ENCODE measurements at places on chromosomes 6 and 20. TPM values are rescaled to one million over a fixed set of nuclear protein-coding genes. Genes with fewer than 3 reads are reported as not detected.
A peak's percentile ranks its signal among the peaks of the same experiment; 100 is the strongest.

DNA sequence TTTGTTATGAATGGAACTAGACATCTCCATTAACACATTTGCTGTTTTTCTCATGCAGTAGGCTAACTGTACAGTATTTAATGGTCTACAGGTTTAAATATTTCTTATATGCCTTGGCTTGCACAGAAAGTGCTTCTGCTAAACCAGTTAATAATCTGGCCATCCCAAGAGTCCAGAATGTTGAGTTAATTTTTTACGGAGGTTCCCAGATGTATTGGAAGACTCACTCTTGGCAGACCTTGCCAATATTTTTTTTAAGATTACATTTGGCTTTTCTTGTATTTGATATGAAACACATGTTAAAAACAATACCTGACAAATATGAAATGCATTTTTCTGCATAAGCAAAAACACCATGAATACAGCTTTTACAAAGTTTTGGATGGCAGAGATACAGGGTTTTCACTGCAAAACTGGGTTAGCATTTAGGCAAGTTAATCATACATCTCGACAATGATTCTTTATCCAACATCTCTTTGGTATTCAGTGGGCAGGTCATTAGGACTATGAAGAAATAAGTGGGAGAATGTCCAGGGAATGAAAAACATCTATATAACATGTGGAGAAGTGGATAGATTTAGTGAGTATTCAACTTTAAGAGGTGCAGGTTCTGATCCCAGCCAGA is 94.0 kb downstream of the SGK1 start:
- DNase-seq: no peak

DNA sequence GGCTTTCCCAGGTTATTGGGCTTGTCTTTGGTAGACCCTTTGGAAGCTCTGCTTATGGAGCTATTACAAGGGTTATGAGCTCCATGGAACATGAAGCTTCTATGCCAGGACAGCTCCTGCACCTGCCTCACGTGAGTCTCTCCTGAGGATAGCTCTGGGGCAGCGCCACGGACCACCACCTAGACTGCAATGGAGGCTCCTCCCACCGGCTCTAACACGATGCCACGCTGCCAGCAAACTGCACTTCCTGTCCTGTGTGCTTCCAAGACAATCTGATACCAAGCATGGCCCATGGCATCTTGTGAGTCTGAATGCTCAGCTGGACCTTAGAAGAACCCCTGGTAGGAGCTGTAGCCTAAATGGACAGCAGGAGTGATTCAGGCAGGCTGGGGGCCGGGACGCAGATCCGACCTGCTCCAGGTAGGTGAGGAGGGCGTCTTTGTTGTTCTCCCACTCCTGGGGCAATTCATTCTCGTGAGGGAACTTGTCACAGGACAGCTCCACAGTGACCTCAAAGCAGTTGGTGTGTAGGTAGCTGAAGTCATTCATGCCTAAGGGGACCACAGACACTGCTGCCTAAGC is 5.5 kb downstream of the CPXM1 start:
- DNase-seq: no peak

Gene PPP1R3G
- total RNA-seq: 0.24 TPM

- DNase-seq: peak; percentile 86
Measured at GRCh38 chr20:25470045-25470444, 62.6 kb downstream of the GINS1 start.

GRCh38 chr6:166325383-166326042 is 16.8 kb downstream of the SFT2D1 start:
- DNase-seq: peak; percentile 23

DNA sequence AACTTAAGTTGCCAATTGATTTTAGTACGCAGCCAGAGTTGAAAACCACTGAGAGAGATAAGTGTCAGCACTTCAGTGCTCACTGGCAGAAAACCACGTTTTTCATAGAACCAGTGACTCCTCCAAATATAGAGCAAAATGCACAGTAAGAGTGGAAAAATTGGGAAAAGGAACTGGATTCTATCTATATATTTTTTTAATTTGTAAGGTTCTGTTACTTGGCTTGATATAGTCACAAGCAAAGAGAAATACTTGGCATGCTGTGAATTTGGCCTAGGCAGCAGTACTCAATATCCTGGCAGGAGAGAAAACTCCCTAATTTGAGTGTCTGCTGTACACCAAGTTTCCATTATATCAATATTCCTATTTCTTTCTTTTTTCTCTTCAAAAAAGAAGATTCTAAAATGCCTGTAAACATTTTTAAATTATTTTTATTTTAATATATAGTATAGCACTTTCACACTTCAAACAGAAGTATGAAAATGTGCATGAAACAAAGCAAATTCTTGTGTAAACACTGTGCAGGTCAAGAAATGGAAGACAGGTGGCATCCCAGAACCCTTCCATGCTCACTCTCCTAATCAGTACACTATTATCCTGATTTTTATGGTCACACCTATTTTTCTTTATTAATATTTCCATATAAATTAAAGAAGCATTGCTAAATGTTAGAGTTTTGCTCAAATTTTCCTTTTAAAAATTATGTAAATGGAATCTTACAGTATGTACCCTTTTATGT is 561.8 kb upstream of the RNF217 start:
- no peak for DNase-seq

- DNase-seq: no peak
Measured at GRCh38 chr6:36888654-36889481, 3.1 kb downstream of the C6orf89 start.

Gene ECHDC1
- 77.1 TPM for total RNA-seq

DNA sequence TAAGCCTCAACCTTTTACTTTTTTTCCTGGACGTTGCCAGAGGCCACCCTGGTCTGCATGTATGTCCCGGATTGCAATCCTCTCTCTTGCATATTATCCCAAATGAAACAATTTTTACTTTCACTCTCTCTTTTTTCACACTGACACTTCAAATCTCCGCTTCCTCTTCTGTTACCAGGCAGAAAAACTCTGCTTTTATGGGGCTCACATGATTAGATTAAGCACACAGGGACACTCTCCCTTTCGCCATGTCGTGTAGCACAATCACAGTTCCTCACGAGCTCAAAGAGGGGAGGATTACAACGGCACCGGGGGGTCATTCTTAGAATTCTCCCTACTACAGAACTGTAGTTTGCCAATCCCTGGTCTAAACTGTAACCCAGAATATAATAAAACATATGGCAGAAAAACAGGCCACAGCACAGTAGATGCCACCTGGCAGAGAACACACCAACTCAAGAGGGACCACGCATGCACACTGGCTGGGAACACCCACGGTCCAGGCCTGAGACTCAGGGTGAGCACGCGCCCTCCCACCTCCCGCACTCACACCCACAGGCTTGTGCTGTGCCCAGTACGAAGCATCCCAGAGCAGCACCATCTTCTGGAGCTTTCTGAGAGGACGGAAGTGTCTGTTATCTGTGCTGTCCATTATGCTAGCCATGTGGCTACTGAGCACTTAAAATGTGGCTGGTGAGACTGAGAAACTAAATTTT is 288.7 kb downstream of the KIF16B start:
- DNase-seq: no peak

DNA sequence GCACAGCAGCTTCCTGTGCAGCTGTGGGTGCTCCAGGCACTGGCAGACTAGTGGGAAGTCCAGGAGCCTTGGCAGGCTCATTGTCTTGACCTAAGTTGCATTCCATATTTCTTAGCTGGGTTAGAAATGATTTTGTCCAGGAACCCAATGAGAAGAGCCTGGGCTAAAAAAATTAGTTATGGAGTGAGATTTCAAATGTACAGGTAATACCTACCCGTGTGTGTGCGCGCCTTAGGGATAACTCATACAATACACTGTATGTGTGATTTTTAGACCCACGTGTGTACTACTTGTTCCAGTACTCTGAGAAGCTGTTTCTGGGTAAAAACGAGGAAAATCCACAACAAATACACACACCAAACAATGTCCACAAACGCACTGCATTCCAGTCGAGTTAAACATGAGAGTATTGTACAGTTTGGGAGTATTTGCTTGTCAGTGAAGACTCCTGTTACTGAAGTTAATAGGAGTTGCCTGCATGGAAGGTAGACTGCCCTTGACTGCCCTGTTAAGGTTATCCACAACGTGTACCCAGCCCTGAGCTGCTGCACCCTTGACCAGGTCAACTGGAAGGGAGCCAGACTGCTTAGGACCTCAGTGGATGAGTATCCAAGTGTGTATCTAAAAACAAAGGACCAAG is 1.4 kb downstream of the PAQR8 start:
- DNase-seq: no peak

- no peak for DNase-seq
Measured at GRCh38 chr6:152059909-152060308, 252.4 kb downstream of the ESR1 start.

DNA sequence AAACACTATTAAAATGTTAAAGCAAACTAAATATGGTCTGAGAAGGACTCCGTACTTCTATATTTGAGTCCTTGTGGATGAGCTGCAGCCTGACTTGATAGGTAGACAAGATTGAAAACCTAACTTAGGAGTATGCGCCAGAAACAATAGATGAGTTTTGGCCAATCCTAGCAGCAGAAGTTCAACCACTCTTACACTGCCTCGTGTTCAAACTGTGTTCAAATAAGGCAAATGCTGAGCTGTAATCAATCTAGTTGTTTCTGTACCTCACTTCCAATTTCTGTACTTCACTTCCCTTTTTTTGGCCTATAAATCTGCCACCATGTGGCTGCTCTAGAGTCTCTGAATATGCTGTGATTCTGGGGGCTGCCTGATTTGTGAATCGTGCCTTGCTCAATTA is 13.2 kb upstream of the SERINC1 start:
- DNase-seq: peak; percentile 18

GRCh38 chr6:144753023-144753705 is 468.0 kb downstream of the UTRN start:
- DNase-seq: no peak

Gene KHDC1L
- total RNA-seq: not detected

DNA sequence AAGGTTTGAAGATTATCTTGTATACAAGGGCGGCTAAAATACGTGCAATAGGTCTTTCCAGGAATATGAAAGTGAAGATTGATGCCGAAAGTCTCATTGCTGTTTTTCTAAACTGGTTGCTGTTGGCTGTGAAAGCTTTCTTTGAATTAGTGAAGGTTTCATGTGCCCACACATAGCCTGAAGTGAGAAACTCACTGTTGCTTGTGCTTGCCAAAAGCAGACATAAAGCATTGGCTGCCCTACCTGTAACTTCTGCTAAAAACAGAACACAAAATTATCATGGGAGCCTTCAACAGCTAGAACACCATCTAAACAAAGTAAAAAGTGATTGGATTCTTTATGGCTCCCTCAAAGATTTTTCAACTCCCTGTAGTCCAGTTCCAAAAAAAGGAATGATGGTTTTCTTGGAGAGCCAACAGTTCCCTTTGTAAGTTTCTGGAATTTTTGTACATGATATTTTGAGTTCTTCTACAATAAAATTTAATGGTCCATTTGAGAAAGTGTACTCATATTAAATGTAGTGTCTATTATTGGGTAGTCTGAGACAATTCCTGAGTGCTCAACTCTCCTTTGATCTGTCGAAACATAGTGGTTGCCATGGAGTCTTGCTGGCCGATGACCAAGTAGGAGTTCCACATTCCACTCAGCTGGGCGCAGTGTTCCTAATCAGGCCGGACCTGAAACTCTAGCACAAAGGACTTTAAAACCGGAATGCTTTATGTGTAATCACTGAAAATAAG is 68.5 kb downstream of the PLEKHG1 start:
- DNase-seq: peak; percentile 47

DNA sequence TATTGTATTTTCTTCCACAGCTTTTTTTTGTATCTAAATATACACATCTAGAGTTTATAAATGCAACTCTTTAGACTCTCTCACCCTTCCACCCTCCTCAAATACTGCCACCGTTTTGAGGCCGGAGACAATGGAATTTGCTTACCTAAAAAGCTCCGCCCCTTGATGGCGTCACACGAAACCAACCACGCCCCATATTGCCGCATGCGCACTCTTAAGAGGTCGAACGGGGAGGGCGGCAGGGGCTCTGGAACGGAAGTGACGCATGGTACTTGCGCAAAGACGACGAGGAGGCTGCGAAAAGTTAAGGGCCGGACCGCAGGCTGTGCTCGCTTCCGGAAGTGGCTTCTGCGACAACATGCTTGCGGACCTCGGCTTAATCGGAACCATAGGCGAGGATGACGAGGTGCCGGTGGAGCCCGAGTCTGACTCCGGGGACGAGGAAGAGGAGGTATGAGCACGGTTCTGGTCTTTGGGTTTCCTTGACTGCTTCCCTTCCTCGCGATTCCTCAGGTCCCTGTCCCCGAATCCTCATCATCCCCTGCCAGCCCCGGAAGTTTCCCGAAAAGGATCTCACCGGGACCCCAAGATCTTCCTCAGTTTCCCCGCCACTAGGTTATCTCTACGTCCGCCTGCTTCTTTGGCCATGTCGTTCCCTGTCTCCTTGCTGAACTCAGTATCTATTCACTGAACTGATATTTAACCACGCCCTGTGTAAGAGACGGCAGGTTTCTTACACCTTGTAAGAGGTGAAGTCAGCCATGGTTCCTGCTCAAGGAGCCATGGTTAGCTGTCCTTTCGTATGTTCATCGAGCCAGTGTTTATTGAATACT is at the start of gene DDX27:
DDX27 (plus strand) TSS at position 326 of the 833 bp plus-strand sequence; CDS start at position 359, 33 bp downstream.
- DNase-seq: peak; percentile 100

Gene JPH2
- 0.78 TPM for total RNA-seq

Gene ZNF322
- 43.3 TPM for total RNA-seq

GRCh38 chr6:7073082-7073820 is 34.5 kb upstream of the RREB1 start:
- DNase-seq: no peak

DNA sequence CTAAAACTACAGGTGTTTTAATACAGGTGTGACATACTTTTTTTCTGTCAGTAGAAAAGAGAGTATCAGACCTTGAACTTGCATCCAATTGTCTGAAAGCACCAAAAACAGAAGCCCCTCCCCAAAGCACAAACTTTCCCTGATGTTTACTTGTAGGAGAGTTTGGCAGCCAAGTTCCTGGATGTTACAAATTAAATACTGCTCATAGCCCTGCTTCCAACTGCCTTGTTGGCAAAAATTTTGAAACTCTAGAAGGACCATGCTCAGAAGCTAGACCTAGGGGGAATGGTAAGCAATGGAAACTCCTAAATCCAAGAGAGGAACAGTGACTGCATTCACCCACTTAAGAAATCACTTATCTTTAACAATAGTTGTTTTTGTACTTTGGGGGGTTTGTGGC is 17.0 kb upstream of the ARG1 start:
- DNase-seq: no peak

Gene PRICKLE4
- 0.66 TPM for total RNA-seq

Gene SMPD2
- 12.6 TPM for total RNA-seq

- no peak for DNase-seq
Measured at GRCh38 chr20:62918831-62919230, 7.5 kb downstream of the DIDO1 start.

- DNase-seq: no peak
Measured at GRCh38 chr6:75128878-75129570, 76.8 kb downstream of the COL12A1 start.

GRCh38 chr6:158457616-158458278 is 102.1 kb upstream of the TMEM181 start:
- DNase-seq: no peak
